ENCODE measurements at places on chromosomes 1 and 21.
A peak's percentile ranks its signal among the peaks of the same experiment; 100 is the strongest.

GRCh38 chr1:109640285-109640865 lies 15.5 kb upstream of the GSTM4 start:
- peak; percentile 82 for DNase-seq

DNA sequence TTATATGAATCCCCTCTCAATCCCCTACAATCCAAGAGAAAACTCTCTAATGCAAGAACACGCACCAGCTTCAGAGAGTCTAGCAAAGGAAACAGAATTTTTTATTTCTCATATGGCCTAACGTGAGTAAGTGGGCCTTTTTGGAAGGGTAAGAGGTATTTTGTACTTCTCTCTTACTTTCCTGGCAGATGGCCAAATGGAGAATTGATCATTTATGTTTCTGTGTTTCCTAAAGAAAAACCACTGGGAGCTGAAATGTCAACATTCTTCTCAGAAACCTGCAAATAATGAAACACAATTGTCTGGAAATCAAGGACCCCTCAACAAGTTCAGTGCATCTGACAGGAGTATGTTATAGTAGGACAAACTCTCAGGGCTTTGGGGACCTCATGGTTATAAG lies 176.4 kb upstream of the C8B start:
- peak; percentile 52 for DNase-seq

DNA sequence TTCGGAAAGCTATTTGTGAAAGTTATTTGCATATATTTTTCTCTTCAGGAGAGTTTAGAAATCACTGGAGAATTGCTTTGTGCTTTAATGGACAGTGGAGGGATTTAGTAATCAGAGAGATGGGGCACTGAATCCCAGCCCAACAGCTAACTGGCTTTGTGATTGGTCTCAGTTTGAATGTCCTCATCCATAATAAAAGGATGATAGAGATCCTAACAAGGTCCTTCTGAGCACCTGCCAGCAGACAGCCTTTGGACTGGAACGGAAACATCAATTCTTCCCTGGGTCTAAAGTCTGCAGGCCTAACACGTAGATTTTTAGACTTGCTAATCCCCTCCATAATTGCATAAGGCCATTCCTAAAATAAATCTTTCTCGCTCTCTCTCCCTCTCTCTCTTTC lies 112.0 kb upstream of the ADAMTS5 start:
- peak; percentile 13 for DNase-seq

- no peak for DNase-seq
These were observed 75.4 kb upstream of the TMPRSS2 start for GRCh38 chr21:41583274-41583790.

GRCh38 chr1:188295157-188295556 lies 1466.4 kb downstream of the PLA2G4A start:
- DNase-seq = no peak

DNA sequence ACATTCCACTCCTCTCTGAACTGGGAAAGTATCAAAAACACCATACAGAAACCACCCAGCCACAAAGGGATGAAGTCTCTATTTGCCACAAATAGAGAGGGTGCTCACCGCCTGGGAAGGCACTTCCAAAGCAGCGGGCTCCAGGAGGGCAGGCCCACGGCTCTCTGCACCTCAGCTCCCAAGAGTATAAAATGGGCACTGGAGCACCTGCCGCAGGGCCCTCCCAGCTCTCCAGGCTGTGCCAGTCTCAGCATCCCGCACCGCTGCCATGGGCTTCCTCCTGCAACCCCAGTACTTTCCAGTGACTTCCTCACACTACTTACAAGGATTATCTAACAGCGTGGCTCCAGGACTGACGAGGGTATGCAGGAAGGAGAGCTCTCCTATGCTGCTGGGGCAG lies 14.4 kb downstream of the C2CD2 start:
- DNase-seq = no peak

GRCh38 chr1:245621589-245621988 lies 466.8 kb downstream of the KIF26B start:
- DNase-seq = no peak

GRCh38 chr1:48194801-48195200 lies 27.7 kb upstream of the SLC5A9 start:
- DNase-seq = no peak

GRCh38 chr1:243731301-243731891 lies 118.6 kb downstream of the AKT3 start:
- peak; percentile 68 for DNase-seq

DNA sequence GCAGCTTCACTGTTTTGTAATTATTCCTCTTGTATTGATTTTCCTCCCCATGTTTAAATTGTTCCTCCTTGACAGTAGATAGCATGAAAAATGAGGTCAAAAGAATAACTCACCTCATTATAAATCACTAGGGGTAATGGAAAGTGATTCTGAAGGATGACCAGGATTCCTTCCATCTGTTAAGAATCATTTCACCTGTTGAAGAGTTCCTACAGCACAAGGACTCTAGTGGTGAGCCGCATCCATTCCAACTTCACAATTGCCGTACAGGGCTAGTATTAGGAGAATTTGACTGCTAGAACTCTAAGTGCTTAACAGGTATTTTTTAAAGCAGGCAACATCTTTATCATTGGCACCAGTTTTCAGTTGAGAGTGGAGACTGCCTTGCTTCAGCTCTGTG lies 13.7 kb downstream of the PPP1R12B start:
- no peak for DNase-seq

DNA sequence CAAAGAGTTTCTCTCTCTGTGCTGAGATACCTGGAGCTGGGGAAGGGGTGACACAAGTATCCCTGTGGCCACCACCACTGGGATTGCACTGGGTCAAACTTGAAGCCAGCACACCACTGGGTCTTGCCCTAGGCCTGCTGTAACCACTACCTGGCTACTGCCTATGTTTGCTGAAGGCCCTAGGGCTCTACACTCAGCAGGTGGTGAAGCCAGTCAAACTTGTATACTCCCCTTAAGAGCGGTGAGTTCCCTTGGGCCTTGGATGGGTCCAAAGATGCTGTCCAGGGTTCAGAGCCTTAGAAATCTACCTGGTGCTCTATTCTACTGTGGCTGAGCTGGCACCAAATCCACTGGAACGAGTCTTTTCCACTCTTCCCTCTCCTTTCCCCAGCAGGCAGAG lies 47.0 kb upstream of the WDR26 start:
- DNase-seq = no peak

GRCh38 chr1:229263254-229263653 lies 7.7 kb upstream of the RAB4A start:
- DNase-seq = no peak

DNA sequence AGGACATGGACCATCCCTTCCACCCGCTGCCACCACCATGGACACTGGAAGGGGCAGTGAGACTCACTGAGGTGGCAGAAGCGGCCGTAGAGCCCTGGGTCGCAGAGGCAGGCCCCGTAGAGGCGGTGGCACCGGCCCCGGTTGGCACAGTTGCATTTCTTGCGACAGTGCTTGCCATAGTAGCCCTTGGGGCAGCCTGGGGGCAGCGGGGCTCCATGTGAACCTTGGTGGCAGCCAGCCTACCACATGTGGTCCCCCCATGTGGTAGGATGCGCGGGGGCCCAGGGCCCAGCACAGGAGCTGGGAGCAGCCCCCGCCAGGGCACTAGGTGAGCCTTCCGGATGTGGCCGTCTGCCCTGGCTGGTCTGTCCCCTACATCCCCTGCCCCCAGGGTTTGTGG lies 51.6 kb downstream of the ARHGEF16 start:
- no peak for DNase-seq

DNA sequence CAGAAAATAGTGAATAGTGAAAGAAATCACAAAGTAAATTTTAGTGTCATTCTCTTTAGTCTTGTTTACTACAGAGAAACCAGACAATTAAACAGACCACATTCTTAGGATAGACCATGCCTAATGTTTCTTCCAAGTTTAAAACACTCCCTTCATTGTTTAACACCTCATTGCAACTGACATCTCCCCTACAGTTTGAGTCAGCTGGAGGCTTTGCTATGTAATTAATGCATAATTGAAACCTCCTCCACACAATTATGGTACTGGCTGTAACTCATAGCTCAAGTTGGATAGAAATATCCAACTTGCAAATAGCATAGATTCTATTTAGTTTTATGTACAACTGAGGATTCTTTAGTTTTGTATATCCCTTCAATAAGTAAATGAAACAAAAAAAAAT lies 35.2 kb upstream of the B3GALT2 start:
- DNase-seq = peak; percentile 24

DNA sequence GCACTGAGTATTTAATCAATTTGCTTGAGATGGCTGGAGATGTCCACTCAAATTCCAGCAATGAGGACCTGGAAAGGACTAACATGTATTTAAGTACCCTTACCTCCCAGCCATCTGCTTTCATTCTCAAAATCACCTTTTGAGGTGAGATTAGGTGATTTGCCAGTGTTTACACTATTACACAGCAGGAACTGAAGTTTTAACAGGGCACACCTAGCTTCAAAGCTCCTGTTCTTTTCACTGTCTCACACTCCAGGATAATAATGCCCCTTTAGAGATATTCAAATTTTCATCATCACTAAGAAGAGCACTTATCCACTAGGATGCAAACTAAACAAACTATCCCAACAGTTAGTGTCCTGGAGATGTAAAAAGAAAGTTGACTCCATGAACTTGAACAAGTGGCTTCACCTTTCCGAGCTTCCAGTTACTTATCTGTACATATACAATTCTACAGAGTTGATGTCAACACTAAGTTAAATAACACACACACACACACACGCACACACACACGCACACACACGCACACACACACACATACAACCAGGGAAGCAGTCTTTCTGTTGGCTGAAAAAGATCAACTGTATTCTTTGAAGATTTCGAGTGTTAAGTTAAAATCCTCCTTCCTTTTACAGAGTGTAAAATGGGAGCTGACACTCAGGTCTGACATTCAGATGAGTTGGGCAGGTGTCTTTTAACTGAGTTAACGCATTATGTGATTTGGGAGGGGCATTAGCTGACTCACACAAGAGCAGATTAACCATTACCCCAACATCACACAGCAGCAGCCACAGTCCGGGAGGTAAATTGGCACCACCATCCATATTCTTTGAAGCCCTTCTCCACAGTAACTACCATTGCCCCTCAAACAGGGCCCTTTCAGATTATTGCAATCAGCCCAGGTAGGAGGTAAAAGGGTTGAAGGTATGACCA lies 15.5 kb upstream of the JAK1 start:
- DNase-seq = no peak

- DNase-seq = peak; percentile 95
These were observed 54.6 kb upstream of the DPT start for GRCh38 chr1:168783458-168784210.

- DNase-seq = no peak
These were observed 13.3 kb upstream of the RAB42 start for GRCh38 chr1:28578696-28579218.

DNA sequence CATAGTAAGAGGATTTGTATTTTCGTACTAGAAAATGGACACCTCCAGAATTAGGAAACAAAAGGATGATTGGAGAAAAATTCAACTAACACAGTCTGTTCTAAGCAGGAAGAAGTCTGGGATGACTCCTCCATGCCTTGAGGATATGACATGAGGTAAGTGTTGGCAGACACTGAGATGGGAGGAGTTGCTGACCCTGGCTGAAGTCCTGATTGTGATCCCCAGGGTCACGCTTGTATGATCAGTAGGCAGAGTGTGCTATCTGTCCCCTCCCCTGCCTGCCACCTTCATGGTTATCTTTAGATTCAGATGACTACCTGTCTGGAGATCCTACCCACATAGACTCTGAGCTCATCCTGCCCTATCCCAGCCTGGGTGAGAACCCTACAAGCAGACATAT lies 249.1 kb downstream of the C1orf94 start:
- no peak for DNase-seq

DNA sequence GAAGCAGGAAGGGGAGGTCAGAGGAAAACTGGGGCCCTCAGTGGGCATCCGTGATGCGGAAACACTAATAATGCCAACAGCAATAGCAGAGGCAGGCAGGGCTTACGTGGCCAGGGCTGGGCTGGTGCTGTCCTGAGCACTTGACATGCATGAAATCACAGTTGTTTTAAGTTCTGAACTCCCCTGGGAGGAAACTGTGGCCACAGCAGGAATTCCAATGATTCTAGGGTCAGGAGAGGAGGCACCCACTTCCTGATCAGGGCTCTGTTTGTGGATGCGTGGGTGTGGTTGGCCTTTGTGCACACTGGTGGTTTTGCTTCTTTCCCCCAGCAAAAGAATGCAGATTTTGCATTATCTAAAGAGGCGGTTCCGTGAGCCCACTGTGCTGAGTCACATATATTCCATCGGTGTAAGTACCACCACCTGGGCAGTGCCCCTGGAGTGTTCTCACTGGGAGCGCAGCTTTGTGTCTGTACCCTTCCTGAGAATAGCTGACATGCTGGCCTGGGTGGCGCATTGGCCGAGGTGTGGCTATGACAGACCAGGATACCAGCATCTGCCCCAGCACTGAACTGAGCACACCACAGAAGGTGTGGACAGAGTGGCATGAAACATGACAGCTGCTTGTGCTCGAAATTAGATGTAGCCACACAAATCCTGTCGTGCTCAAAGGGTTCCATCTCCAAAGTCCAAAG lies 71.0 kb downstream of the PDE9A start:
- no peak for DNase-seq

DNA sequence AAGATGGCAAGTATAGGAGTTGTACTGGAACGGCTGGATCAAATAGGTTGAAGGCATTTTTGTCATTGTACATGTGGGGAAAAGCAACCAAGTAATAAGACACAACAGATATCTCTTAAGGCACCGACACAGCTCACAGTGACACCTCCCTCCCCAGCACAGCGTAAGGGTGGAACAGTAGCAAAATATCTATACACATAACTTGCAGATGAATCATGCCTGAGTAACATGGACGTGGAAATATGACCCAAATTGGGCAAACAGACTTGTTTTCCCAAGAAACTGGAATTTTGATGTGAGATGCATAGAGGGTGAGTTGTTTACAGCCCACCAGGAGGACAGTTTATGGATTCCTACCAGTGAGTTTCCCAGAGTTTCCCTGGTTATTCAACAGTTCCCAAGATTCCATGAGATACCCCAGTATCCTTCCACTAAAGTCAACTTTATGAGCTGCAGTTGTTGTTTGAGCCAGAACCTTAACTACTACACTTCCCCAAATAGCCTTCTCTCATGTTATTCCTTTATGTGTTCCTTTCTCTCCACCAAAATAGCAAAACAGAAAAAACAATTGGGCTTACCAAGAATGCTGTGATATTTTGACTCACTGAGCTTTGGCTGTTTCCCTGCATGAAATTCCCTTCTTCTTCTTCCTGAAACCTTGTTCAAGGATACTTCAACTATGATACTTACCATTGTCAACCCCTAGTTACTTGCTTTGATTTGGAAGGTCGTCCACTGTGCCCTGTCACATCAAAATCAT lies 7.1 kb upstream of the DR1 start:
- DNase-seq = no peak

All from tongue (tissue), 3 donors.